ENCODE measurements at places on chromosomes 11 and 22. TPM values are rescaled to one million over a fixed set of nuclear protein-coding genes. Genes with fewer than 3 reads are reported as not detected.

Gene OR8K3
- not detected for total RNA-seq

Gene FAM180B
- not detected for total RNA-seq

Gene ELF5
- not detected for total RNA-seq

Gene PATE4
- total RNA-seq = not detected

Gene F2
- not detected for total RNA-seq

DNA sequence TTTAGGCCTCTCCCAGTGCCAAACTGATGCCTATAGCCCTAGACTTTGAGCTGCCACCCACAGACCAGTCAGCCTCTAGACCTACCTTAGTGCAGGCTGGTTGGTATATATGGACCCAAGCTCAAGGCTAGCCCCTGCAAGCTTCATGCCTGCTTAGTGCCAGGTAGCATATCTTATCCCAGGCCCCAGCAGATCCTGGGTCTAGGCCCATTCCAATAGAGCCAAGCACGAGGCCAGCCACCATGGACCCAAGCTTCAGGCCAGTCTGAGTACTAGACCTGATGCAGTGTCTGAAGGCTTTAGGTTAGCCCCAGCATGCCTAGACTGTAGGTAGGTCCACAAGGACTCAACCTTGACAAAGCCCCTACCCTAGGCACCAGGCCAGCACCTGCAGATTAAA is 1081.7 kb downstream of the JRKL start:
- no peak for DNase-seq
- no peaks in the 10 kb centered on the region for H3K4me1 ChIP-seq
- H3K27ac ChIP-seq = no peak overlapping the region
- no peak overlapping the region for H3K4me3 ChIP-seq
- H3K36me3 ChIP-seq = no peaks in the 10 kb centered on the region

GRCh38 chr11:62125881-62126280 is 2.1 kb downstream of the INCENP start:
- peaks cover 8% of the 10 kb centered on the region for H3K4me1 ChIP-seq
- H3K27ac ChIP-seq = no peak overlapping the region
- H3K27me3 ChIP-seq = no peaks in the 10 kb centered on the region
- DNase-seq = no peak

DNA sequence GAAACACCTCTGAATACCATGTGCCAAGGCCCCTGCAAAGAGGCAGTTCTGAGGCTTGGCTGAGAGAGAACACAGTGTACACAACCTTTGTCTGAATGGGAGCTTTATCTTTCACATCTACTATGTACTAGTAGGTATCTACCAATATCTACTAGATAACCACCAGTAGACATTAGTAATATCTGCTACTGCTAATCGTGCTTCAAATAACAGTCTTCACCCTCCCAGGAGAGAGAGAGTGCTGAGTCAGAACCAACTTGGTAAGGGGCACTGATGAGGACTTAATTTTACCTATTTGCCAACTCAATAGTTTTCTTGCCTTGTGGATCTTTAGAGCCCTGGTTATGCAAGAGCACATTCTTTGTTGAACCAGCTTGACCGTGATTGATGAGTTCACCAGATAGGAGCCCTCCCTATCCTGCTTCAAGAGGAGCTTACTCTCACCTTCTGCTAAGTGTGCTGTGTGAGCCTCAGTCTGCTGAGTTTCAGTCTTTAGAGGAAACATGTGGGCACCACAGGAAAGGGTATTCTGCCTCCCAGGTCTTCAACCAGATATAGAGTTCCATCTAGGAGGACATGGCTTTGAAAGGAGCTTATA is 967.5 kb downstream of the NTM start:
- H3K36me3 ChIP-seq = no peaks in the 10 kb centered on the region
- no peaks in the 10 kb centered on the region for H3K27me3 ChIP-seq
- DNase-seq = no peak
- H3K4me3 ChIP-seq = no peak overlapping the region
- H3K27ac ChIP-seq = no peak overlapping the region
- no peaks in the 10 kb centered on the region for H3K4me1 ChIP-seq

- no peak overlapping the region for H3K27ac ChIP-seq
- no peak overlapping the region for H3K4me3 ChIP-seq
- no peaks in the 10 kb centered on the region for H3K27me3 ChIP-seq
- no peaks in the 10 kb centered on the region for H3K36me3 ChIP-seq
These were observed 145.7 kb upstream of the B3GAT1 start for GRCh38 chr11:134557571-134558257.

- no peaks in the 10 kb centered on the region for H3K36me3 ChIP-seq
- no peak overlapping the region for H3K4me3 ChIP-seq
- H3K4me1 ChIP-seq = no peaks in the 10 kb centered on the region
- H3K27me3 ChIP-seq = no peaks in the 10 kb centered on the region
- H3K27ac ChIP-seq = no peak overlapping the region
These were observed 133.8 kb downstream of the BRD1 start for GRCh38 chr22:49693848-49694247.

DNA sequence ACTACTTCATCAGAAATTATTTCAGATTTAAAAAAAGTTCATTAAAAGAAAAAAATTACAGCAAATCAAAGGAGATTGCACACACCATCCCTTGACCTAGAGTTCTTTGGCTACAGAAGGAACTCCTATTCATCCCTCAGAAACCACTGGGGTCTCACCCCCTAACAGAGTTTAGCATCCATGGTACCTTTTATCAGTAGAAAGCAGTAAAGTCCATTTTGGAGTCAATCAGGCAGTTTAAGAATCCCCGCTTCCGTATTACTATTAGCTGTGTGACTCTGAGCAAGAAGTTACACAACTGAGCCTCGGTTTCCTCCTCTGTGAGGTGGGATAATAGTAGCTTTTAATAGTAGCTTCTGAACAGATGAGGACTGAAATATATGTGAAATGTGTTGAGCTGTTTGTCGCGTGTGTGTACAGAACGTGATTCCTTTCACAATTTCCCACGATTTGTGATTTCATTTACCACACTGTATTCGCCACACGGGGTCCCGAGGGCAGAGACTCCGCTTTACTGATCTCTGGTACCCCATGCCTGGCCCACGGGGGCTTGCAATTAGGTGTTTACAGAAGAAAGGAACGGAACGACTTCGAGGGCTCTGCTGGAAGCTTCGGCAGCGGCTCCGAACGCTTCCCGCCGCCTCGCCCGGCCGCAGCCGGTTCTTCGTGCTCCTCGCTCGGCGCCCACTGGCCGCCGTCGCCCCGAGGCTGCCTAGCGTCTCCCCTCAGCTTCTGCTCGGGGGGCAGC is 72.5 kb upstream of the ZBED5 start:
- no peak overlapping the region for H3K27ac ChIP-seq
- peak overlapping the region; percentile 85 for H3K4me3 ChIP-seq
- peaks cover 10% of the 10 kb centered on the region for H3K27me3 ChIP-seq
- no peaks in the 10 kb centered on the region for H3K36me3 ChIP-seq
- no peak for DNase-seq

- H3K4me1 ChIP-seq = peaks cover 11% of the 10 kb centered on the region
- H3K27me3 ChIP-seq = no peaks in the 10 kb centered on the region
- no peak overlapping the region for H3K27ac ChIP-seq
- no peaks in the 10 kb centered on the region for H3K36me3 ChIP-seq
These were observed 93.2 kb downstream of the EXT2 start for GRCh38 chr11:44188643-44189042.

- no peak overlapping the region for H3K27ac ChIP-seq
- no peaks in the 10 kb centered on the region for H3K36me3 ChIP-seq
- no peak for DNase-seq
- peaks cover 4% of the 10 kb centered on the region for H3K4me1 ChIP-seq
These were observed 232.2 kb downstream of the FAM76B start for GRCh38 chr11:95557376-95557775.

DNA sequence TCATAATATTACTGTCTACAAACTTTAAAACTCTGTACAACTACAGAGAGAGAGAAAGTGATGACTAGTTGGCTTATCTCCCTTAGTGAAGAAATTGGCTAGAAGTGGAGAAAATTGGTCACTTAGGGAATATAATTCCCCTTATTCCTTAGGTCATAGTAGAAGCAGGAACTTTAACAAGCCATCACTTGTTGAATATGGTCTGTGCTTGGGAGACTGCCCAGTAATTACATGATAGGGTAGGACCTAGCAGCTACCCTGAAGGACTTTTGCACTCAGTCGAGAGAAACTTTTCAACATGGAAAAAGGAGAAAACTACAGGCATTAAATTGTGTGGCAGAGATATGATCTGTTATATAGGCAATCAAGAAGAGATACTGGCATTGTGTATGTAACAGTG is 576.5 kb upstream of the CCDC90B start:
- DNase-seq = no peak
- H3K36me3 ChIP-seq = no peaks in the 10 kb centered on the region
- H3K4me3 ChIP-seq = no peak overlapping the region
- no peaks in the 10 kb centered on the region for H3K27me3 ChIP-seq
- no peak overlapping the region for H3K27ac ChIP-seq

DNA sequence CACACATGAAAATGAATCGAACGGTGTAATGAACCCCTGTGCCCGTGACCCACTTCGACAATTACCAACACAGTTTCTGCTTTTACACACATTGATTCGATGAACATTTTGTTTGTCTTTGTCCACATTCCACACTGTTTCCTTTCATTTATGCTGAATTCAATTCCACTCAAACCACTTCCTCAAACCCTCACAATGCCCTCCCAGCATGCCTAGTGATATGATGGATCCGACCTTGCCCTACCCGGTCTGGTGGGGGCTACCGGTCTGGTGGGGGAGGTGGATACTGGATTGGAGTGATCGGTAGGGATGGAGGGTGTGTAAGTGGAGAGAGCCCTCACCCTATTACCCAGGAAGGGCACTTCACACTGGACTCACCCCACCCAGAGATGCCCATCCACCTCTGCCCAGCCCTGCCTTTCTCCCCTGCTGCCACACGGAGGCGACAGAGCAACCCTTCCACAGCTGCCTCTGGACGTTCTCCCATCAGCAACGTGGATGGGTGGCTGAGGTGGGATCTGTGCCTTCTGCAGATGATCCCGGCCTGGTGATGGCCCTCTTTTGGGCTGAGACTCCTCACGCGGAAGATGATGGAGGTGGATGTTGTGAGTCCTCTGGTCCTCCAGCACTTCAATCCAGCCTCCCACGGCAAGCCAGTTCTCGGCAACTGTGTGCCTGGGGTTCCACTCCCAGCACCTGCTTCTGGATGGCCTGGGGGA is 33.0 kb upstream of the P2RY2 start:
- DNase-seq = peak; percentile 84
- no peak overlapping the region for H3K27ac ChIP-seq
- H3K36me3 ChIP-seq = no peaks in the 10 kb centered on the region
- H3K27me3 ChIP-seq = no peaks in the 10 kb centered on the region
- no peaks in the 10 kb centered on the region for H3K4me1 ChIP-seq
- no peak overlapping the region for H3K4me3 ChIP-seq

- no peaks in the 10 kb centered on the region for H3K36me3 ChIP-seq
- no peak overlapping the region for H3K27ac ChIP-seq
- peaks cover 2% of the 10 kb centered on the region for H3K4me1 ChIP-seq
- no peak overlapping the region for H3K4me3 ChIP-seq
These were observed 113.5 kb downstream of the SLC1A2 start for GRCh38 chr11:35305670-35306382.

DNA sequence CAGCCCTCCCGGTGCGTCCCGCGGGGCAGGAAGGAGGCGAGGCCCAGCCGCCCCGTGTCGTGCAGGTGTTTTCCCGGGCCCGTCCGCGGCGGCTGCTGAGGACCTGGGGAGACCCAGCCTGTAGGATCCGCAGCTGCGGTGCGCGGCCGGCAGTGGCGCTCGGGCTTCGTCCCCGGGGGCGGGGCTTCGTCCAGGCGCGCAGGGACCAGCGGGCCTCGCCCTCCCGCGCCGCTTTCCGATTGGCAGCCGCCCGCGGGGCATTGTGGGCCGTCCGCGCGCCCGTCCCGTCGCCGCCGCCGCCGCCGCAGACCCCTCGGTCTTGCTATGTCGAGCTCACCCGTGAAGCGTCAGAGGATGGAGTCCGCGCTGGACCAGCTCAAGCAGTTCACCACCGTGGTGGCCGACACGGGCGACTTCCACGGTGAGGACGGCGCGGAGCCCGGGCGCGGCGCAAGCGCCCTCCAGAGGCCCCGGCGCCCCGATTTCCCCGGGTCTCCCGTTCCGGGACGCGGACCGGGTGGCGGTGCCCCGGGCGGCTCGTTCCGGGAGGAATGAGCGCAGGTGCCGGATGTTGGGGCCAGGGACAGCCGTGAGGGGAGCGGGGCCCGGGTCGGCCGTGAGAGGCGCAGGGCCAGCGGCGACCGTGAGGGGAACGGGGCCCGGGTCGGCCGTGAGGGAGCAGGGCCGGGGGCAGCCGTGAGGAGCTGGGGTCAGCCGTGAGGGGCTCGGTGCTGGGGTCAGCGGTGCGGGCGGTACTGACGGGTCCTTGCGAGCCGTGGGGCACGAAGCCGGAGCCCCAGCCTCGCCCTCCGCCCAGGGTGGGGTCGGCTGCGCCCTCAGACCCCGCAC is at the start of gene TALDO1:
Gene TALDO1, plus strand, starts transcription at position 307 of the 849 bp plus-strand sequence. Its CDS starts 18 bp downstream, at position 325.
- peaks cover 15% of the 10 kb centered on the region for H3K4me1 ChIP-seq
- DNase-seq = peak; percentile 96
- H3K4me3 ChIP-seq = peak within 1 kb of the TSS; percentile 79
- H3K27ac ChIP-seq = peak within 1 kb of the TSS; percentile 85

- H3K4me3 ChIP-seq = no peak overlapping the region
- no peaks in the 10 kb centered on the region for H3K4me1 ChIP-seq
- H3K27me3 ChIP-seq = no peaks in the 10 kb centered on the region
- H3K36me3 ChIP-seq = peaks cover 3% of the 10 kb centered on the region
- H3K27ac ChIP-seq = no peak overlapping the region
These were observed 96.3 kb upstream of the ALKBH3 start for GRCh38 chr11:43784301-43784700.

GRCh38 chr11:70063555-70063954 is 14.6 kb upstream of the ANO1 start:
- H3K4me3 ChIP-seq = no peak overlapping the region
- H3K27me3 ChIP-seq = no peaks in the 10 kb centered on the region
- no peak for DNase-seq
- peaks cover 6% of the 10 kb centered on the region for H3K4me1 ChIP-seq
- no peak overlapping the region for H3K27ac ChIP-seq

DNA sequence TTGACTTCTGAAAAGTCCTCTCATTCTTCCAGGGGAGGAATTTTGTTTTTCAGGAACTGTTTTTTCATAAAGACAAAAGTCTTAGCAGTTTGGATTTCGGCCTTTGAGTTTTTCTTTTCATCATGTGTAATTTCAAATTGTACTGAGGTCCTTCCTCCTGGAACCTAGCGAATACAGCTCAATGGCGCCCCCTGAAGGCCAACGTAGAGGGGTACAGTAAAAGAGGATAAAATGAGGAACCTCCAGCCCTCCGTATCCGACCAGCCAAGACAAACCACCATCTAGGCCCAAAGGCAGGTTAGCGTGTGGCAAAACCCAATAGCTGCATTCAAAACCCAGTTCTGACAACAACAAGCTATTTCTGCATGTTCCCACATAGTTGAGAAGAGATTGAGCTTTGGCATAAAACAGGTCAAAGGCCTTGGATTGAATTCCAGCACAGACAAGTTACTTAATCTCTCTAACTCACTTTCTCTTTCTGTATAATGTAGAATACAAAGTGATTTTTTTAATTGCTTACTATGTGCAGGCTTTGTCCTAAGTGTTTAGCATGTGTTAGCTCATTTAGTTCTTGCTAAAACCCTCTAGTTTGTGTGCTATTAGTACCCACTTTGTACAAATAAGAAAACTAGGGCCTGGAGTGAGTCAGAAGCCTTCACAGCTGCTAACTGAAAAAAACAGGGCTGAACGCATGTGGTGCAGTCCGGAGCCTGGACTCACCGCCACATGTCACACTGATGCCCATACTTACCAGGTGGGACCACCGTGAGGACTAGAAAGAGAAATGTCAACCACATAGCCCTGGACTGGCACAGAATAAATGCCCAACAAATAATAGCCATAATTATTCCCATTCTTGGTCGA is 43.2 kb upstream of the ETS1 start:
- DNase-seq = peak; percentile 50
- H3K4me3 ChIP-seq = no peak overlapping the region
- H3K27ac ChIP-seq = no peak overlapping the region
- H3K4me1 ChIP-seq = no peaks in the 10 kb centered on the region

Measured in H1 (cell line).